Stimulated activated CD4-positive, alpha-beta T cell treated with anti-CD3 and anti-CD28 coated beads, Interleukin-12 subunit alpha, Interleukin-12 subunit beta, amount 100 ng/mL, for 4 hours (primary cell): ENCODE measurements at places on chromosomes 7 and 10.
A peak's percentile ranks its signal among the peaks of the same experiment; 100 is the strongest.

DNA sequence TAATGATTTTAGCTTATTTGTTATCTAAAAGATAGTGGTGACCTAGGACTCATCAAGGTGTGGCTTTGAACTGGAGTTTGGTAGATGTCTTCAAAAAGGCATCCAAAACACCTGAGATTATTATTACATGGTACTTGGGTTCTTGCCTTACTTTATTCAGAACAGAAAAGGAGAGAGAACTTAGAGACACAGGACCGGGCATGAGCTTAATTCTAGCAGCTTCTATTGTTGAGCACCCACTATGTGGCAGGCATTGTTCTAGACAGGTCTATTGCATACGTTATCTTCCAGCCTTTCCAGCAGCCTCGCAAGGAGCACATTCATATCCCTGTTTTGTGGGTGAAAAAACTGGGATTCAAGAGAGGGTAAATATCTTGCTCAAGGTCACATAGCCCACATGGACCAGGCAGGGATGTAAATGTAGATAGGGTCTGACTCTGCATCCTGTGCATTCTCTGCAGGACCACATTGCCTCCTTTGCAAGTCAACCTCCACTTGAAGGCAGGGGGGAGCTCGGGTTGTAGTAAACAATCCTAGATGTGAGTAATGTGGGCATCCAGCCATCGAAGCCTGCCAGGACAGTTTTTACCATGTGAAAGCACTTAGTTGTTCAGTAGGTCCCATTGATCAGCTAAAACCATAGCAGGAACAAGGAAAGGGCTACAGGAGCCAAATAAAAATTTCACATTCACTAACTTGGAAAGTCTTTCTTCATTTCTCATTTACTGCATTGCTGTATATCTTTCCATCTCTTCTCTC, 551.4 kb downstream of the LRMDA start:
- no peak for DNase-seq

DNA sequence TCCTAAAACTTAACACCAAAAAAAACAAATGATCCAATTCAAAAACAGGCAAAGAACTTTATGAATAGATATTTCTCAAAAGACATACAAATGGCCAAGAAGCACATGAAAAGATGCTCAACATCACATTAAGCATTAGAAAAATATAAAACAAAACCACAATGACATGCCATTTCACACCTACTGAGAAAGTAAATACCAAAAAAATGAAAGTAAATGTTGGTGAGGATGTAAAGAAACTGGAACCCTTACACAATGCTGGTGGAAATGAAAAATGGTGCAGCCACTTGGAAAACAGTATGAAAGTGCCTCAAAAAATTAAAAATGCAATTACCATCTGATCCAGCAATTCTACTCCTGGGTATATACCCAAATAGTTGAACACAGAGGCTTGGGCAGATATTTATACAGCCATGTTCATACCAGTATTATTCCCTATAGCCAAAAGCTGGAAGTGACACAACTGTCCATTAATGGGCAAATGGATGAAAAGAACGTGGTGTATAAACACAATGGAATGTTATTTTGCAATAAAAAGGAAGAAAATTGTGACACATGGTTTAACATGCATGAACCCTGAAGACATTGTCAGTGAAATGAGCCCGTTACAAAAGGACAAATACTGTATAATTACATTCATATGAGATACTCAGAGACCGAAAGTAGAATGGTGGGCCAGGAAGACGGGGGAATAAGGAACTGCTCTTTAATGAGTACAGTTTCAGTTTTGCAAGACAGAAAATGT, 89.0 kb downstream of the JMJD1C start:
- DNase-seq = no peak

DNA sequence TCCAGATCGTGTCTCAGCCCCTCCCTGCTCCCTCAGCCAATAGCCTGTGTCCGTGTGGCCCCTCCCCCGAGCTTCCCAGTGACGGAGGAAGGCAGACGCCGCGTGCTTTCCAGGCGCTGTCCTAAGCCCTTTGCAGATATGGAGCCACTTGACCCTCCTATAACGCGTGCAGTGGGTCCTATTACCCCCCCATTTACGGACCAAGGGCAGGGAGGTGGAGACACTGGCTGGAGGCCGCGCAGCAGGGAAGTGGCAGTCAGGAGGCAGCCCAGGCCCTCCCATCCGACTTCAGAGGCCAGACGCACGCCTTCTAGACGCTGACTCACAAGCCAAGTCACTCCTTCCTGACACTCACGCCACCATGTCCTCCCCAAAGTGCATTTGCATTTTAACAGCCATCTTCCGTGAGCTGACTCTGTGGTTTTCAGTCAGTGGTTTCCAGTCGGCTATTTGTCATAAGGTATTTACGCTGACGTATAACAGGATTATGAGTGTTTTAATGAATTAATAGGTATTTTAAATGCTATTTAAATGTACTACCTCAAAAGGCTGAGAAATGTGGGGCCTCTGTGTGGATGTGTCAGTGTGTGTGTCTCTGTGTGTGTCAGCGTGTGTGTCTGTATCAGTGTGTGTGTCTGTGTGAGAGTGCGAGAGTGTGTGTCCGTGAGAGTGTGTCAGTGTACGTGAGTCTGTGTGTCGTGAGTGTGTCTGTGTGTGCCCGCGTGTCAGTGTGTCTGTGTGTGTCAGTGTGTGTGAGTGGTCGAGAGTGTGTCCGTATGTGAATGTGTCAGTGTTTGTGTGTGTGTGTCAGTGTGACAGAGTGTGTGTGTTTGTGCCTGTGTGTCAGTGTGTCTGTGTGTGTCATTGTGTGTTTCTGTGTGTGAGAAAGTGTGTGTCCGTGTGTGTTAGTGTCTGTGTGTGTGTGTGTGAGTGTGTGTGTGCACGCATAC, 92.0 kb upstream of the INSIG1 start:
- peak; percentile 86 for DNase-seq

- no peak for DNase-seq
These were observed 3.1 kb upstream of the ELFN1 start for GRCh38 chr7:1666823-1667565.

- no peak for DNase-seq
These were observed 19.2 kb upstream of the PLEKHS1 start for GRCh38 chr10:113732160-113732881.

GRCh38 chr7:40822861-40823260, 688.1 kb downstream of the SUGCT start:
- DNase-seq = no peak

DNA sequence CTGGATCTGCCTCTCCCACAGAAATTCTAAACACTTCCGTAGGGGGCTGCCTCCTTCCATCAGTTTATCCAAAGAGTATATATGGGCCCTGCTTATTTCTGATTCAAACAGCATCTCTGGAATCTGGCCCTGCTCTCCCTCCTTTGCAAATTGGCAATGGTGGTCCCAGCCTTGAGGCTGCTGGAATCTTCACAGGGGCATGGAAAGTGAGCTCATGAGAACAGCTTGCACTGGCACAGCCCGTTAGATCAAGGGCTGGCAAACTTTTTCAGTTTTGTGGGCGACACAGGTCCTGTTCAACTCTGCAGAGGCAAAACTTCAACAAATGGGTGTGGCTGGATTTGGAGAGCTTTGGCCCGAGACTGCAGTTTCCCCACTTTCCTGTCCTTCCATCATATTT, 526.9 kb downstream of the KCNMA1 start:
- DNase-seq = no peak

DNA sequence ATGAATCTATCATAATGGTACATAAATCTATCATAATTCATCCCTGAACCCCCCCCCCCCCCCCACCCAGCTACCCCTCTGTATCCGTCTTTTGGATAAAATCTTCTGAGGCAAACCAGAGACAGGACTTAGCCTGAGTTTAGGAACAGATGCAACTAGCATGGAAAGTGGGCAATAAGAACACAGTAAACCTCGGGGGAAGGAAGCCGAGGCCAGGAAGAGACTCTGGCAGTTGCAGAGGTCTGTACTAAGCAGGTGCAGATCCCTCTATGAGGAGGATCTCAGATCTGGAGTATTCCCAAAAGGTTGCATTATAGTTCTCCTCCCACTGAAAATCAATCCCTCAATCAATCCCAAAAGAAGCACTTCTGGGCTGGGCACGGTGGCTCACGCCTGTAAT, 87.2 kb downstream of the EBF3 start:
- DNase-seq = no peak

DNA sequence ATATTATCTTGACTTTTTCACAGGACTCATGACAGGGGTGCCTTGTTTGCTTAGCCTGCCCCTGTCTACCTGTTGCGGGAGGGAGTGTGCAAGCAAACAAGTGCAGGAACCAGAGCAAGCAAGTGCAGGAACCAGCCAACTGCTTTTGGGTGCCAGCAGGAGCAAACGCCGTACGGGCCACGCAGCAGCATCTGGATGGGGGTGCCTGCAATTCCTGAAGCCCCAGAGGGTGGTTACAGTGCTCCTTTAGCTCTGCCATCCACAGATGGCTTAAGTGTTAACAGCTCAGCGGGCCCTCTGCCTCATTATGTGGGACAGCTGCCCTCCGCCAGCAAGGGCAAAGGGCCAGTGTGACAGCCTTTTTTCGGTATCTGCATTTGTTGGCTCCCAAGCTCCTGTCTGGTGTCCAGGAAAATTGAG, 83.5 kb downstream of the MICU1 start:
- no peak for DNase-seq

- DNase-seq = no peak
These were observed 171.6 kb upstream of the NPSR1 start for GRCh38 chr7:34486371-34486770.

- DNase-seq = no peak
These were observed 89.9 kb upstream of the JAZF1 start for GRCh38 chr7:28270536-28270935.

GRCh38 chr7:286266-286665, 3.7 kb upstream of the FOXL3 start:
- DNase-seq = no peak

- no peak for DNase-seq
These were observed 65.8 kb downstream of the STK17A start for GRCh38 chr7:43648473-43649406.

- no peak for DNase-seq
These were observed 413.9 kb downstream of the LRMDA start for GRCh38 chr10:75845176-75845947.

- DNase-seq = no peak
These were observed 83.3 kb downstream of the NT5C2 start for GRCh38 chr10:103109821-103110220.

DNA sequence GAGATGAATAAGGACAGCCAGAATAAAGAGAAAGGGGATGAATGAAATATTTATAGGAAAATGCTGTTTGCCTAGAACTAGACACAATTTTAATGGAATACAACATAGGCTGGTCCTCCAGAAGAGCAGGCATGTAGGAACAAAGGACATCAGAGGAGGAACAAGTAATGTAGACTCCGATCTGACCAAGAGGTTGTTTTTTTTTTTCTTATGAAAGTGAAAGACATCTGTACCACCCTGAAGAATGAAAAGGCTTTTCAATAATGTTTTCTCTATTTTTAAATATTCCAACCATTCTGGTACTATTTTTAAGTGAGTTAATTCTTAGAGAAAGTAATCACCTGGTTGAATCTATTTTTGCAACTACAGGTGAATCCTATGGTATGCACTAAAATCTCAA, 136.9 kb upstream of the PTN start:
- DNase-seq = no peak

GRCh38 chr7:131061818-131062217, 265.9 kb upstream of the MKLN1 start:
- DNase-seq = no peak

GRCh38 chr7:48274662-48275061, 103.4 kb downstream of the ABCA13 start:
- no peak for DNase-seq

GRCh38 chr10:106387063-106387462, 777.4 kb downstream of the SORCS1 start:
- DNase-seq = no peak

DNA sequence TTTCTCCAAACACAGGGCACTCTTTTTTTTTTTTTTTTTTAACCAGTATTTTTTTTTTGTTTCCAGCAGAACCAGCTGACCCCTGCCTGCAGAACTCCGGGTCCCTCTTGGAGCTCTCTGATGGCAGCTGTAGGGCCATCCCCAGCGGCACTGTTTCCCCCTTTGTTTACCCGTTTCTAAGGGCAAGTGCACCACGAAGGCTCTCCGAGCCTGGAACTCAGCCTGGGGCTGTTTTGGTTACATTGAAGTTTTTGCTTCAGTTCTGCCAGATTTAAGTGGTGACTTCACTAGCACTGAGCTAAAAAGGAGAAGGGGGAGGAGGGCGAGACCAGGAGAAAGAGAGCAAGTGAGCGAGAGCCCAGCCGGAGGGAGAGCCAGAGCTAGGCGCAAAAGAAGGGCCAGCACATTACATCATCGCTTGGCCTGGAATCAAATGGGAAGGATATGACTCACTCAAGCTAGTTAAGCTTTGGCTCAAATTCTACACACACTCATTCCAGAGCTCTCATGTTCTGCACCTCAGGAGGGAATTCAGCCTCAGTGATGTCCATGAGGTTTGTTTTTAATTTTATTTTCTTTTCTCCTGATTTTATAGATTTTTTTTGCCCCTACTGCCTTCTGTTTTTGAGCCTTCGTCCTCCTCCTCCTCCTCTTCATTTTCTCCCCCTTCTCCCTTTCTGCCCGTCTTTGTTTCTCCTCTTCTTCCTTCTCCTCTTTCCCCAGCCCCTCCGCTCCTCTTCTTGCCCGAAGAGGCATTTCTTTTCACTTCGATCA, 272.3 kb downstream of the TRIL start:
- DNase-seq = no peak

DNA sequence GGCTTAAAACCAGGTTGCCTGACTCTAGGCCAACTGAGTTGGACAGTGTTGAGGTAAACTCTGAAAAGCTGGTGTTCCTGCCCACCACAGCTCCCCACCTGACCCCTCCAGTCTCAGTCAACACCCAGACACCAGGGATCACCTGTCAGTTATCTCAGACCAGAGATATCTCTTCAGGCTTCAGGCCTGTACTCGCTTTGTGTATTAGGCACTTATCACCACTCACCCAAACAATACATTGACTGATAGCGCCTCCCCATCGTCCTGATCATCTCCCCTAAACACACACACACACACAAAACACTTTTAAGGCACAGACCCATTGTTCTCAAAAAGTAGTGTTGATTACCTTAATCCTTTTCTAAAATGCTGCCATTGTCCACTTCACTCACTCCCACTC, 111.5 kb downstream of the PLCE1 start:
- DNase-seq = no peak

- DNase-seq = no peak
These were observed 2.6 kb downstream of the PSMG3 start for GRCh38 chr7:1567049-1567771.

GRCh38 chr10:47366181-47366631, 17.9 kb downstream of the ZNF488 start:
- DNase-seq = no peak

DNA sequence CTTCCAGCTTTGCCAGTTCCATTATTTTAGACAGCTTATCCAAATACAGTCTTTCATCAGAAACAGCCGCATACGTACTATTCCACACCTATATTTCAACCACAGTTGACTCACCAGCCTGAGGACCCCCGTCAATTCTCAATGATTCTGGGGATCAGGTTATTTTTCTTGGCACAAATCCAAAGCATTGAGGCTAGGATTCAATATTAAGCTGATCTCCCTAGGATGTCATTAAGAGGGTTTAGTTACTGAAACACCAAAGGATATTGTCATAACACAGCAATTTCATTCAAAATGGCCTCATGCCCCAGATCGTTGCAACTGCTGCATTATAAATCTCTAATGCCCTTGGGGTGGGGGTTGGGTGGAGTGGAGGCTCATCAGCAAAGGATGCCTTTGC, 214.6 kb downstream of the PTEN start:
- no peak for DNase-seq

- no peak for DNase-seq
These were observed 305.9 kb upstream of the RNF32 start for GRCh38 chr7:156334636-156335035.
